Stimulated activated CD4-positive, alpha-beta T cell treated with anti-CD3 and anti-CD28 coated beads, Interleukin-1b, Interleukin-23, amount 100 ng/mL, for 24 hours (primary cell): ENCODE measurements at places on chromosomes 11 and 22.
A peak's percentile ranks its signal among the peaks of the same experiment; 100 is the strongest.

- no peak for DNase-seq
Observed at GRCh38 chr22:43094551-43094950, 5.4 kb upstream of the TTLL1 start.

- DNase-seq: peak; percentile 18
Observed at GRCh38 chr11:63614136-63614671, at the start of gene PLAAT3. Gene PLAAT3 (minus strand): TSS chr11:63614433. CDS start chr11:63614014, 419 bp downstream.

DNA sequence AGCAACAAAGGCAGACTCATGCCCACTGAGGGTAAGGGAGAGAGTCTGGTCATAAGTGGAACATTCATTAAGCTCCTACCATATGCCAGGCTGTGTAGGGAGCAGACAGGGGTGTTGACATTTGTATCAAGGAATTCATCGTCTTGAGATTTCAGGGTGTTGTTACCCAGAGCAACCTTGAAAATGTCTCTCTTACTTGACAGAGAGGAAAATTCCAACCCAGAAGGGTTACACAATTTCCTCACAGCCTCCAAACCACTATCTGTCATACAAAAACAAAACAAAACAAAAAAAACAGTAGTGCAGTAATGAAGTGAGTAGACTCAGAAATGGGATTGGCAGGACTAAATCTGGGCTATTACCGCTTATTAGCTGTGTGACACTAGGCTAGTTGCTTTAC lies 113.2 kb downstream of the MIAT start:
- no peak for DNase-seq

DNA sequence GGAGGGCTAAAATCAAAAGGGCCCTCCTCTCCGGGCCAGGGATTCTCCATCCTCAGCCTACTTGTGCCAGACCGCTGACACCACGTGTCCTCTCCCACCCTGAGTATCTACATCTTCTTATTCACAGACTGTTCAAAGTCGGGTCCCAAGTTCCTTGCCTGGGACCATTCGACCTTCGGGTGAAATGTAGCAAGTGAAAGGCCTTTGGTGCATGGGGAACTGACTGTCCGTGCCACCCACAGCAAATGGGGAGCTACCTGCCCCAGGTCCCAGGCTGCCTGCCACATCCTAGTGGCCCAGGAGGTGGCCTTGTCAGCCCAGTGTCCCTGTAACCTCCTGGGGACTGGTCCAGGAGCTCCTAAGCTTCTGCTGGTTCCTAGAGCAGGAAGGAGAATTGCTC lies 67.3 kb downstream of the RTL6 start:
- DNase-seq: no peak

- no peak for DNase-seq
Observed at GRCh38 chr22:49815641-49816091, 12.0 kb downstream of the BRD1 start.

DNA sequence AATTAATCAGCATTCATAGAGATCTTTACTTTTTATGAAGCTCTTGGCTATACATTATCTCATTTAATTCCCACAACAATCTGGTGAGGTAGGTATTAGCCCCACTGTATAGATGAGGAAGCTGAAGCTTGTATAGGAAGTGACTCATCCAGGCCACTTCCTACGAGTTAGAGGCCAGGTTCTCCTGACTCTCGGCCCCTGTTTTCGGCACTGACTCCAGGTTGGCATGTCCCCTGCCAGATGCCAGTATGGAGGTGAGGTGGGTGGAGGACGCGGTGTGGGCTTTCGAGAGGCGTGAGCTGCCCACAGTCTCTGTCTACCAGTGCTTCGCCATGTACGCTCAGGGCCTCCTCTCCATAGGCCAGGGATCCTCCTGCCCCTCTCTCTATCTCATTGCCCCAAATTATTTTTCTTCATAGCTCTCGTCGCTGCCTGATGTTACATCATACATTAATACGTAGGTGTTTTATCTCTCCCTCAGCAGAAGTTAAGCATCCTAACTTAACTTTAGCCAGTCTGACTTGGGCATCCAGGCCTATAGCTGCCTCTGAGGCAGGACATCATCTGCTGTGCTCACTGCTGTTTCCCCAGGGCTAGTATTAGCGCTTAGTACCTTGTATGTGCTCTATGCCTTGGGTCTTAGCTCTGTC lies 9.0 kb downstream of the DGAT2 start:
- DNase-seq: no peak

DNA sequence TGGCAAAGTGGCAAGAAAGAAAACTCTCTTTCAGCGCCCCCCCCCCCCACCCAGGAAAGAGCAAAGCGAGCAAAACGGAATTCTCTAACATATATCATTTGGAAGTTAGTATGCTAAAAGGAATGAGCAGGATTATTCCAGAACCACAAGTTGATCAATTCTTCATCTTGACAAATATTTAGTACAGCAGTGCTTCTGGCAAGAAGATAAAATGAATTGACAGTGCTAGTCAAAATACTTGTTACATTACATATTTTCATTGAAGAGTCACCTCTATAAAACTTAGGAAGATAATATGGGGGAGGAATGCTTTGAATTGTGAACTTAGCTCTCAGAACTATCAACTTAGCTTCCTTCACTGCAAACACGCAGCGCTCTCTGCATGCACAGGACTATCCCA lies 377.4 kb downstream of the DYNC2H1 start:
- DNase-seq: no peak

DNA sequence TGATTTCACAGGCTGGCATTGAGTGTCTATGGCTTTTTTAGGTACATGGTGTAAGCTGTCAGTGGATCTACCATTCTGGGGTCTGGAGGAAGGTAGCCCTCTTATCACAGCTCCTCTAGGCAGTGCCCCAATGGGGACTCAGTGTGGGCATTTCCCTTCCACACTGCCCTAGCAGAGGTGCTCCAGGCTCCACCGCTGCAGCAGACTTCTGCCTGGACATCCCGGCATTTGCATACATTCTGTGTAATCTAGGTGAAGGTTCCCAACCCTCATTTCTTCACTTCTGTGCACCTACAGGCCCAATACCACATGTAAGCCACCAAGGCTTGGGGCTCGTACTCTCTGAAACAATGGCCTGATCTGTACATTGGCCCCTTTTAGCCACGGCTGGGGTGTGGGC lies 78.3 kb downstream of the RNF169 start:
- no peak for DNase-seq

DNA sequence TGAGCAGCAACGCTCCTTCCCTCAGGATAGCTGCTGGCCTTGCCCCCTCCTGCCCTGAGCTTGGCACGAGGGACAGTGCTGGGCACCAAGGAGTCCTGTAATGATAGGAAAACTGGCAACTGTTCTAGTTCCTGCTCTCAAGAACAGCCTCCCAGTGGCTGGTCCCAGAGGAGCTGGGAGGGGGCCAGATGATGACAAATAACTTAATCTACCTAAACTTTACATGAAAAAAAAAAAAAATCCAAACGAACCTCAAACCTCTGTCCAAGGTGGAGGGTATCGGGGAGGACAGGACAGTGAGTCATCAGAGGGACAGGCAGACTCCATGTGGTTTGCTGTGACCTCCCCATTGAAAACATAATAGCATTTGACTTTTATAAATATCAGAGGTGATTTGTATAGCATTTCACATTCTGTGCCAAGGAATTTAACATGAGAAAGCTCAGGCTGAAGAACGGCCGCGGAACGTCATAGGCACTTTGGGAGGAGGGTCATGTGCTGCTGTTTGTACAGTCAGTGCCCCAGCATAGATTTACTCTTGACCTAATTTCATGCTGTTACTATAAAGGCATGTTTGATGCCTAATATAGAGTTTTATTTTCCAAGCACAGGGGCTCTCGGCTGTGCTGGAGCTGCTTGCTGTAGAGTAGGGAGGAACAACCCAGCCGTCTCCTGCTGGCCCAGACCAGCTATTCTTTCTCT lies 98.2 kb upstream of the NNMT start:
- DNase-seq: no peak

DNA sequence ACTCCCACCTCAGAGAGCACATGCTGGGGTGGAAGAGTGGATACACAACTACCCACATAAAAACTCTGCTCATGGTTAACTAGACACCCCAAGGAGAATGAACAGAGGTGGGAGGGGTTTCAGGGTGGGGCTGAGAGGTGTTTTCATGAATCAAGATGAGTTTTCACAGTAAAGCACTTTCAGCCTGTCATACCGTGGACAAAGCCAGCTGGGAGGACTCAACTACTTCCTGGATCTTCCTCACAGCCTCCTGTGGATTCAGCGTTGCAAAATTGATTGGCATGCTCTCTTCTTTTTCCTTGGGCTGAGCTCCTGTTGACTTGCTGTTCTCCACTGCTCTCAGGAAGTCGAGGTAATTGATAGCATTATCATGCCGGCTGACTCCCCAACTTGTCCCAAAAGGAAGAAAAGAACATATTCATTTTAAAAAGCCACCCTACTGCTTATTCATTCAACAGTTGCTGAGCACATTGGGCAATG lies 168.5 kb downstream of the MPPED1 start:
- no peak for DNase-seq

DNA sequence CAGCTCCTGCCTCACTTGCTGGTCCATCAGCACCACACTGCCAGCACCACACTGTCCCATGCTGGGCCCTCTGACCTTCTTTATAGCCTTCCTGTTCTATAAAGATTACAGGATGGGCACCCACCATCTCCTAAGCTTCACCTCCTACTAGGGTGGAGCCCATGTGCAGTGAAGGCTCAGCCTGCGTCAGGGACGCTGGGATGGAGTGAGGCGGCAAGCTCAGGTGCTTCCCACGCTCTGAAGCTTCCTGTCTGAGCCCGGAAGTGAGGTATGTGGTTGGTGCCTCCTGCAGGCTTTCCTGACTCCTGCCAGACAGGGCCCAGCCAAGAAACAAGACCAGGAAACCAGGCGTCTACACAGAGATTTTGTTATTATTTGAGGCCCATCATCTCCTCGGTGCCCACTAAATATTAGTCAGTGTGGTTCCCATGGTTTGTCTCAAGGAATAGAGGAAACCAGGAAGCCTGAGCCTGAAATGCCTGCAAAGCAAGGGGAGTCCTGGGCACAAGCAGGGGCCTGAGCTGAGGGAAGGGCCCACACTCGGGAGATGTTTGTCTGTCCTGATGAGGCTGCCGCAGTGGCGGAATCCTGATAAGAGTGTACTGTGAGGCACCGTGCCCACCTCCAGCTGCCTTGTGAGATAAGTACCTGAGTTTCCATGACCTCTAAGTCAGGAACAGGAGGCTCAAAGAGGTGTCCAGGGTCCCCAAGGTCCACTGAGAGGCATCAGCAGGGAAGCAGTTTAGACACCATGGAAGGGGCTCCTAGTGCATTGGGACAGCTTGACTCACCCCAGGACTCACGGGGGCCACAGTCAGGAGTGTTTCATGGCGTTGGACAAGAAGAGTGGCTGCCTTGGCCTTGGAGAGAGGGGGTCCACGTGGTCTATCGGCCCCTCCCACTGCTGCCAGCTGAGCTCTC lies 22.0 kb downstream of the RSPH14 start:
- peak; percentile 42 for DNase-seq

DNA sequence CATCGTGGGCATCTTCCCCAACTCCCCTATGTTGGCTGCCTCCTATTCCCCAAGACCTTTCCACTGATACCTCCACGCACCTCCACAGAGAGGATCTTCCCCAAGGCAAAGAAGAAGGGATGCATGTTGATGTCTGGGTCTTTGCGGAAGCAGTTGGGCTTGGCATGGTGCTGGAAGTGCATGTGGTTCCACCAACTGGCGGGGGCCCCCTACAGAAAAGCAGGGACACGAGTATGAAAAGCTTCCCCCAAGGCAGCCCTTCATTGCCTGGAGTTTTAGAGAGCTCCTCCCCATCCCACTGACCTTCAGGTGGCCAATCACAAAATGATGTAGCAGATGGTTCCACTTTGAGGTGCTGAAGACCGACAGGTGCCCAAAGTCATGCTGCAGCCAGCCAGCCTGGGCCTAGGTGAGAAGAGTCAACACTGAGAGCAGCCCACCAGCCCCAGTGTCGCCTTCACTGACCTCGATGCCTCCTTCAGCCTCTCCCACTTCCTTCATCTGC lies 6.1 kb downstream of the FADS1 start:
- DNase-seq: no peak

GRCh38 chr22:29254286-29254660 lies 13.5 kb downstream of the RHBDD3 start:
- no peak for DNase-seq

DNA sequence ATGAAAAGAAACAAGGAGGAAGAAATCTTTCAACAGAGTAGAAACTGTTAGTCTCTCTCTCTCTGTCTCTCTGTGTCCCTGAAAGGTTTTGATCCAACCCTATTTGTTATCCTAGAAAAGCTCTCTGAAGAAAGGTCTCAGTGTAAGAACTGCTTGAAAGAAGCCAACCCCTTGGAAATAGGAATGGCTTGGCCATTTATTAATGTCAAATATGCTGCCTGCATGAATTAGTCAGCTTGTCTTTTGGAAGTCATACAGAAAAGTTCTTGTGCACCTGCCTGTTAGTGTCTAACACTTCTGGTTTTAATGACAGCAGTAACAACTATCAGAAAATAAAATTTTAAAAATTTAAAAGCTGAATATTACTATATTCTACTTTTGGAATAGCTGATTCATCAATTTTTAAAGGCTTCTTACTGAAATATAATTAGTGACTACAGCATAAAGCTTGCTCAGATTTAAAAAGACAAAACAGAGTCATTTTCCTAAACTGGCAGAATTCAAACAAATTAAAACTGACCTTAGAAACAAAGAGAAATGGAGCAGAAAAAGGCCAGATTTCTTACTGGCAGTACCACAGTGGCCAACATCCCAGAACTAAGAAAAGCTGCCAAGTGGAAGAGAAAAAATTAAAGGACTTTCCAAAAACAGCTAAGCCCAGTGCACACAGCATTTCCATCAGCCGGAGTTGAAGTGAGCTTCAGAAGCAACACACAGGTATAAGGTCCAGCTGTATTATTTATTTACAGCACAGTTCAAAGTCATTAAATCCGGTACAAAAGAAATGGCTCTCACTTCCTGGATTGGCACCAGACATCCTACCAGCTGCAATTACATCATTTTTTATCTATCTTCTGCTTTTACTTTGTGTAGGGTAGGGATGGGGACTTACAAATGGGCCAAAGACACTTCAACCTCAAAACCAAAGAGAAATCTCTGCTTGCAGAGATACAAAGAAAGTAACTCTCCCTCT lies 76.3 kb downstream of the PRCP start:
- no peak for DNase-seq

DNA sequence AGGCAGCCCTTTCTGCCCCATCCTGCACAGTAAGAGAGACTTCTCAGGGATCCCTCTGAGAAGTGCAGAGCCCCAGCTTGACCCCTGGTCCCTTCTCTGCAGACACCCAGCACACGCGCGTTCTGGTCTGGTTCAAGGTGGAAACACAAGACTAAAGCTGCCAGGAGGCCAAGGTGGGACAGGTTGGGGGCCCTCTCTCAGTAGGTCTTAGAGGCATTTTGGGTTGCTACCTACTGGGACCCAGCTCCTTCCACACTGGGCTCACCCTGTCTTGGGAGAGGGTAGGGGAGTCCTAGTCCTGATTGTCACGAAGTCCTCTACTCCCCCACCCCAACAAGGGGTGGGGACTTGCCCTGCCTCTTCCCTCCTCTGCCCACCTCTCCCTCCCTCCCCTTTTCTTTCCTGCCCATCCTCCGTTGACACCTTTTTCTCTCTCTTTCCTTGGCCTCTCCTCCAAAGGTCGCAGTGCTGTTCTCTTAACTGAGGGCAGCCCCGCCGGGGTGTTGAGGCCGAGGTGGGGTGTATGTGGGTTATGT lies 763 bp upstream of the SOX10 start:
- DNase-seq: no peak
